GM12878 (cell line): ENCODE measurements at places on chromosomes 4 and X. TPM values are rescaled to one million over a fixed set of nuclear protein-coding genes. Genes with fewer than 3 reads are reported as not detected.

- DNase-seq = no peak
Measured at GRCh38 chrX:11188664-11189063, 77.5 kb downstream of the HCCS start.

- DNase-seq = no peak
Measured at GRCh38 chrX:1492421-1493012, 39.8 kb upstream of the ASMTL start.

- DNase-seq = no peak
Measured at GRCh38 chr4:150217192-150217591, 138.9 kb downstream of the DCLK2 start.

GRCh38 chr4:186307916-186308315 lies 41.9 kb downstream of the F11 start:
- DNase-seq = no peak

- DNase-seq = no peak
Measured at GRCh38 chrX:49037883-49038475, 5.2 kb downstream of the TFE3 start.

DNA sequence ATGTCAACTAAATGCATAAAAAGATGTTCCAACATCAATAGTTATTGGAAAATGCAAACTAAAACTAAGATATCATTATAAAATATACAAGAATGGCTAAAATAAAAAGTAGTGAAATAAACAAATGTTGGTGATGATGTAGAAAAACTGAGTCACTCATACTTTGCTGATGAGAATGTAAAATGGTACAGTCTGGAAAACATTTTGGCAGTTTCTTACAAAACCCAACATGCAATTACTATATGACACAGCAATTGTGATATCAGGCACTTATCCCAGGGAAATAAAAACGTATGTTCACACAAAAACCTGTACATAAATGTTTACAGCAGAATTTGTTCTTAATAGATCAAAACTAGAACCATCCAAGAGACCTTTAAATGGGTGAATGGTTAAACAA lies 182.6 kb downstream of the RTL9 start:
- DNase-seq = no peak

DNA sequence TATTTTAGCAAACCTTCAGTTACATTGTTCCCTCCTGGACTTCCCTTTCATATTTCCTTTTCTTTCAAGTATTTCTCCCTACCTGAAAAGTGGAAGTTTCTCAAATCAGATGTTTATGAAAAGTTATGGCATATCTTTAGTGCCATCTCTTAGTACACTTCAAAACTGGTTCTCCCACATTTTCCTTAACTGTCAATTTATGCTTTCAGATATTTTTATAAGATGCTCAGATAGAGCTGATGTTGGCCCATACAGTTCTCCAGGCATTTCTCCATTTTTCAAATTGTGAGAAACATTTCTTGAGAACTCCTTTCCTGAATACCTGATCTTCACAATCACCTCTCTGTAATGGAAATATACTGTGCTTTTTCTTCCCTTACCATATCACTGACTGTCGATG lies 32.5 kb upstream of the AP1AR start:
- no peak for DNase-seq

DNA sequence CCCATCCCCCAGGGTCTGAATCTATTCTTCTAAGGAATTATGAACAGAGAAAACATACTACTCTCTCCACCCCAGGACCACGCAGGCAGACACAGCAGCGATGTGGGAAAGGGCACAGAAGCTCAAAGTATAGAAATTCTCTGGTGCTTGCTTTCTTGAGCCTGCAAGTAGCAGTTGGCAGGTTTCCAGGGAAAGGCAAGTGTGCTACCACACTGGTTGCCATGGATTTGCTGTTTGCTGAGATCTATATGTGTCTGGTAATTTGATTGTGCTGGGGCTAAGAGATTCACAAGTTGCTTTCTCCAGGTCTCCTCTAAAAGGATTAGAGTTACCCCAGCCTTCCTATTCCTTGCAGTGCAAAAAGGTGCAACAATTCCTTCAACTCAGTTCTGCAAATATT lies 83.1 kb downstream of the GUCY2F start:
- no peak for DNase-seq

GRCh38 chr4:100696531-100696930 lies 178.7 kb upstream of the EMCN start:
- DNase-seq = no peak

DNA sequence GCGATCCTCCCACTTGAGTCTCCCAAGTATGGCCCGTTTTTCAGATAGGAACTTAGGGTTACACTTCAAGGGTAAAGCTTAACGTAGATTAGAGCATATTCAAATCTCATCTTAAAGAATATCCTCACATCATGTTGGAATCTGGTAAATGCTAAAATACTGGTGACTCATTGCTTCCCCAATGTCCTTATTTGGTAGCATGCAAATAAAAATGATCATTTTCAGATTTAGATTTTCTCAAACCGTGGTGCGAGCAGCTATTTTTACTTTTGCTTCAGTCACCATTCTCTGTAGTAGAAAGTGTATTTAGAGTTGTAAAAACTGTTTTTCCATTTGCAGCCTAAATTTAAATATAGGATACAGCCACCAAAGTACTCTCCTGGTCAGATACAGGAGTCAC lies 101.5 kb upstream of the MAML3 start:
- DNase-seq = no peak

GRCh38 chrX:136214551-136214950 lies 36.6 kb downstream of the MAP7D3 start:
- no peak for DNase-seq

- no peak for DNase-seq
Measured at GRCh38 chr4:80806472-80806871, 224.0 kb upstream of the BMP3 start.

PRR32 gene
- total RNA-seq = not detected in 2 replicates

HEPH gene
- 0.35 and 0.41 TPM in 2 replicates for total RNA-seq

SLC10A4 gene
- total RNA-seq = not detected in 2 replicates

IDS gene
- 51.3 and 52.2 TPM in 2 replicates for total RNA-seq

HELT gene
- total RNA-seq = not detected in 2 replicates

DKK2 gene
- not detected in 2 replicates for total RNA-seq

NOCT gene
- 14.0 and 14.9 TPM in 2 replicates for total RNA-seq

CFAP99 gene
- not detected in 2 replicates for total RNA-seq

RNF212 gene
- not detected in 2 replicates for total RNA-seq

BMP3 gene
- 0.90 and 1.2 TPM in 2 replicates for total RNA-seq

CCNA2 gene
- 69.6 and 74.1 TPM in 2 replicates for total RNA-seq

DDX53 gene
- not detected in 2 replicates for total RNA-seq

PCDH18 gene
- 1.4 TPM in 2 replicates for total RNA-seq
